Activated CD4-positive, alpha-beta memory T cell treated with anti-CD3 and anti-CD28 coated beads, Interleukin-2, amount 10 ng/mL, durations not matched to agents 7 days and 5 days (primary cell): ENCODE measurements at places on chromosomes 1 and 21. TPM values are rescaled to one million over a fixed set of nuclear protein-coding genes. Genes with fewer than 3 reads are reported as not detected.

CCDC24 gene
- 1.8 TPM for total RNA-seq

ASAP3 gene
- total RNA-seq = 0.63 TPM

PRAMEF27 gene
- not detected for total RNA-seq

CENPF gene
- 135 TPM for total RNA-seq

RGS13 gene
- not detected for total RNA-seq

PRAMEF18 gene
- total RNA-seq = not detected
